Bronchial epithelial cell (primary cell): ENCODE measurements at places on chromosomes 2 and 18. TPM values are rescaled to one million over a fixed set of nuclear protein-coding genes. Genes with fewer than 3 reads are reported as not detected.

MFSD6 gene
- total RNA-seq, result 37.4 and 43.0 TPM in 2 replicates

RFTN2 gene
- under 0.01 and 0.13 TPM in 2 replicates for total RNA-seq

UGT1A4 gene
- 0.26 and 2.9 TPM in 2 replicates for total RNA-seq

ITGB6 gene
- total RNA-seq, result 21.1 and 31.5 TPM in 2 replicates

ERLEC1 gene
- 52.1 and 75.5 TPM in 2 replicates for total RNA-seq

TRAK2 gene
- total RNA-seq, result 9.2 and 12.7 TPM in 2 replicates

IL1R2 gene
- not detected in 2 replicates for total RNA-seq

SKOR2 gene
- total RNA-seq, result not detected in 2 replicates

DNA sequence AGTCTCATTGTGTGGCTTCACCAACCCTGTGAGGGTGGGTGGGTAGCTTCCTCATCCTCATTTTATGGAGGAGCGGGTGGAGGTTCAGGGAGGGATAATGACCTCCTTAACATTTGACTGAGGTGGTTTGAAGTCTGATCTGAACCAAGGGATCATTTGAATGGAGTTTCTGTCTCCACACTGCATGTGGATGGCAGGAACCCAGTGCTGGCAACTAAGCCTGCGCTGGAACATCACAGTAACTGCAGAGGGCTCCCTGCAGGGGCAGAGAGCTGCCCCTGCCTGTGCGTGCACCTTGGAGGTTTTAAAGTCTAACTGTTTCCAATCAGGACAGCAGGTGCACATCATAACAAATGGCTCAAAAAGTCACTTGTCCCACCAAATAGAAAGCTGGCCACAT is 3.3 kb downstream of the AGAP1 start:
- no peak for DNase-seq

GRCh38 chr2:176473177-176473576 is 203.9 kb downstream of the MTX2 start:
- peak; percentile 95 for DNase-seq

DNA sequence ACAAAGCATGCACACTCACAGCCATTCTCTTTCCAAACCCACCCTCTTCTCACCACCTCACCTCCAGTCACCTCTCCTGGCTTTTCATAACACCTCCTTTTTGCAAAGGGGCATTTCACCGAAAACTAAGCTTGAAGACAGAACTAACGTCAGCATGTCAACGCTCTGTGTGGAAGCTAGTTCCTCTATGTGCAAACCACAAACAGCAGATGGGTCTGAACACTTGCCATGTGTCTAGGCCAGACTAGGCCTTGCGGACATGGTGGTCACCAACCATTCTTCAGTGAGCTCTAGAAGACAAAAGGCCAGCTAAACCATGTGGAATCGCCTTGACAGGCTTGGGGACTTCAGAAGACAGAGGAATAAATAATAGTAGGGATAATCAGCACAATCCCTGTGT is 148.5 kb downstream of the TXNL1 start:
- DNase-seq, result no peak

- DNase-seq, result no peak
Observed at GRCh38 chr2:115560666-115561065, 1118.2 kb downstream of the DPP10 start.

GRCh38 chr2:128537646-128538045 is 219.0 kb upstream of the HS6ST1 start:
- DNase-seq, result no peak

GRCh38 chr2:3192920-3193319 is 184.7 kb downstream of the EIPR1 start:
- DNase-seq, result no peak

DNA sequence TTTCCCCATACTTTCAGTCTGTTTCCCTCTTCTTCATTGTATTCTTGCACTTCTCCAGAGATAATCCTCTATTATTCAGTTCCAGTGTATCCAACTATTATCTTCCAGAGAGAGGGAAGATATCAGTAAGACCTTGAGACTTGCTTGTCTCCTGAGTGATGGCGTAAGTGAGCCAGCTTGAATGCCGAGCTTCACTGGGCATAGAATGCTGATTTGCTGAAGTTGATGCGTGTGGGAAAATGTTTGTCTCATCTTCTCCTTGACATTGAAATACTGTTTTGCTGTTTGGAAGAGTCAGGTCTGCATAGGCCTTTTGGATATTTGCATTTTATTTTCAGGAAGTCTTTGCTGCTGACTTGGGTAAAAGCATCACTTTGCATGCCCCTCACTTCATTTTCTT is 41.1 kb upstream of the MGAT5 start:
- DNase-seq, result no peak

- DNase-seq, result no peak
Observed at GRCh38 chr2:127048618-127048935, 58.4 kb downstream of the BIN1 start.

DNA sequence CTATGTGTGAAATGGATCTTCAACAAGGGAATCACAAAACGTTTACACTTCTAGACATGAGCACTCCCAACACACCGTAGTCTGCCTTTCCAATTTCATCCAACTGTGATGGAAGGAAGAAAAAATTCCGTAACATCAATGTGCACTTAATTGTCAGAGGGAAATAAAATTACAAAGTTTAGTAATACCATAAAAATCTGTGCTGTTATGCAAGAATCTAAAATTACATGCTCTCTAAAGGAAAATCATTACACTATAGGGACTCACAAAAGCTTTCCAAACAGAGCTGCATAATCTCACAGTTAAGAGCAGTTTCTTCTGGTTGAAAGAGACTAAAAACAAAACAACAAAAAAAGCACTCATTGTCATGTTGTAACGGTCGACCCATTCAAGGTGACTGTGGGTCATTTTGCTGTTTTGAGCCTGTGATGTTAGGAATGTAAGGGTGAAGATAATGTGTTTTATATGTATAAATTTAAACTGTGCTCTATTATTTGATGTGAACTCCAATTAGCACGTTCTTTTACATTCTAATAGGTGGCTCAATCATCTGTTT is 698.0 kb downstream of the TDRD15 start:
- no peak for DNase-seq

- DNase-seq, result no peak
Observed at GRCh38 chr2:60486551-60486950, 66.9 kb downstream of the BCL11A start.

- no peak for DNase-seq
Observed at GRCh38 chr18:69871363-69871762, 76.3 kb downstream of the CD226 start.

DNA sequence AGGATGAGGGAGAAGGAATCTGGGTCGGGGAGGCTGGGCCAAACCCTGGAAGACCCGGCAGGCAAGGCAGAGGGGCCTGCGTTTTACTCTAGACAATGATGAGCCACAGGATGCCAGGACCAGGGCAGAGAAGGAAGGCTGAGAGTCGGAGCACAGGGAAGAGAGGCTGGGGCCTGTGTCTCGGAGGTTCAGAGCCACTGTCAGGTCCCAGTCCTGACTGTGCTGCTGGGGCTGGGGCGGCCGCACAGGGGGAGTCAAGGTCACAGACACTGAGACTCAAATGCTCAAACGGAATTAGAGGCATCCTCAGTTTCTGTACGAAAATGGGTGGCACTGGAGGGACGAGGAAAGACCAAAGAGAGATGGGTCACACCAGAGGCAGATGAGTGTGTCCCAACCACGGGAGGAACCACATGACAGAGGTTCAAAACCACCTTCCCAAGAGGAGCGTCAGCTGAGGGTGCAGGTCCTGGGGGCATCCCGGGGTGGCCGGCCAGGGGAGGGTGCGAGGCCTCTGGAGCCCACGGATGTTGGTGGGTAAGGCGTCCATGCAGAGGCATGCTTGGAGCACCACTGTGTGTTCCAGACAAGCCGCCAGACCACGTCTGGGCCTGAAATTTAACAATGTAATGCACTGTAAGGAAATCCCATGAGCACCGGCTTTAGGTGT is 14.7 kb downstream of the HDAC4 start:
- no peak for DNase-seq

DNA sequence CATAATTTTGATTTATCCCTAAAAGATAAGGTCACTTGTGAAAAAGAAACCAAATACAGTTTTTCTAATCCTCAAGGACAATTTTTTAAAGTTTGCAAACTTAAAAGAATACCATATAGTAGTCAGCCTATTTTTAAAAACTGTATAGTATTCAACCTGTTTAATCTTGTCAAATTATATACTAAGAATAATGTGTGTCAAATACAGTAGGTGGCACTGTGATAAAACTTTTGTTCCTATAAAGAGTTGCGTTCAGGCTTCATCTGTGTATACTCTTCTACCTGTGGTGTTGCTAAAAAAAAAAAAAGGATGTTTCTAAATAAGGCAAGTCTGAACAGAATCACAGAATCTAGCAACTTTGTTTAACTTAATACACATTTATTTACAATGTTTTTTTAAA is 68.6 kb downstream of the CCDC138 start:
- DNase-seq, result peak; percentile 70

DNA sequence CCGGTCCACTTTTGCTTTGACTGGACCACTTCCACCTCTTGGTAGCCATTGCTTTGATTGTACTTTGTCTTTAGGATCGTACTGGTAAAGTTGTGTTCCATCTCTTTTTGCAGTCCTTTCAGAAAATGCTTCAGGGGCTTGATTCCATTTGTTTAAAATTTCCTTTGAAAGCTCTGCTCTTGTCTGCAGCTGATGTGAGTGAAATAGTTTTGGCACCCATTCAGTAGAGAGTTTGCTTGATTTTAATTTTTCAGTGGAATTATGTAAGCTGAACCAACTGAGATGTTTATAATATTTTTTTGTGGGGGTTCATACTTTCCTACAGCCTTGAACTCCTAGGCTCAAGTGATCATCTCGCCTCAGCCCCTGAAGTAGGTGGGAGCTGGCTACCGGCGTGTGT is 7.6 kb upstream of the MIB1 start:
- DNase-seq, result no peak

GRCh38 chr18:41695441-41695840 is 259.6 kb upstream of the PIK3C3 start:
- DNase-seq, result no peak

DNA sequence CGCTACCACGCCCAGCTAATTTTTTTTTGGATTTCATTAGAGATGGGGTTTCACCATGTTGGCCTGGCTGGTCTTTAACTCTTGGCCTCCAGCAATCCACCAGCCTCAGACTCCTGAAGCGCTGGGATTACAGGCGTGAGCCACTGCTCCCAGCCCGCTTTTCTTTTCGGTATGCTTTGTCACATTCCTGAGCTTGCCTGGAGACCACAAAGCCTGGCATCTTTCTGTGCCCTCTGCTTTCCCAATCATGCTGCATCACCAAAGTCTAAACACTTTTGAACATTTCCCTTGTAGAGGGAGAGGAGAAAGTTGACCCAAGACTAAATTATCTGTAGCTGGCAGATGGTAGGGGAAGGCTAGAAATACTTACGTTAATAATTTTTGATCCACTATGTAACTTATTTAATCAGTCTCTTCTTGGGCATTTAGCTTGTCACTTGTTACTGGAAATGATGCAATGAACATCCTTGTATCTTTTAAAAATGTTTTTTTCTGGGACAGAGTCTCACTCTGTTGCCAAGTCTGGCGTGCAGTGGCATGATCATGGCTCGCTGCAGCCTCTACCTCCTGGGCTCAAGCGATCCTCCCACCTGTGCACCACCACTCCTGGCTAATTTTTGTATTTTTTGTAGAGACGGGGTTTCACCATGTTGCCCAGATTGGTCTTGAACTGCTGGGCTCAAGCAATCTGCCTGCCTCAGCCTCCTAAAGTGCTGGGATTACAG is 2.7 kb upstream of the NPC1 start:
- peak; percentile 42 for DNase-seq

- DNase-seq, result no peak
Observed at GRCh38 chr2:215415820-215416577, 19.9 kb downstream of the FN1 start.

DNA sequence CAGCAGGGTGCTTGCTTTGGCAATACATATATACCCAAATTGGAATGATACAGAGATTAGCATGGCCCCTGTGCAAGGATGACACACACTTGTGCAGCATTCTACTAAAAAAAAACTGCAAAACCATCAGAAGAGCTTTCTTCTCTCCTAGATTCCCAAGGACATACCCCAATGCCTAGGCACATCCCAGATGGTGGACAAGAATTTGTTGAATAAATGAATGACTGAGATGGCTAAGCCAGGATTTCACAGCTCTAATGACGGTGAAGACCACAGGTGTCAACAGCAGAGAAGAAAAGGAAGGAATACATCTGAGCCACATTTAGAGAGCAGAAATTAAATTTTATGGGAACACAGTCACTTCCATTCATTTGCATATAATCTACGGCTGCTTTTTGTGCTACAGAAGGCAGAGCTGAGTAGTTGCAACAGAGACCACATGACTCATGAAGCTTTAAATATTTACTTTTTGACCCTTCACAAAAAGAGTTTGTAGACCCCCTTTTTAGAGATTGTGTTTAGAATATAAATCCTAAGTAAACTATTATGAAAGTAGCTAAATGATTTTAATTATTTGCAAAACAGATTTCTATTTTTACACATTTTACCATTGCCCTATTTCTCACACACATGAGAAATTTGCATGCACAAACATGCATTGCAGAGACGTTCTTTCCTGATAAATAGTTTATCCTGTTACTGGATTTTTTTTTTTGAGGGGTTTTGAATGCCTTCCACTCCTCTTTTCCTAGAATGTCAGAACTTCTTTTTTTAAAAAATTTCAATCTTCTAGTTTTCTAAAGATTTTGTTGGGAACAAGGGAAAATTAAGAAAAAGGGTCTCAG is 119.0 kb downstream of the PMAIP1 start:
- DNase-seq, result peak; percentile 63

DNA sequence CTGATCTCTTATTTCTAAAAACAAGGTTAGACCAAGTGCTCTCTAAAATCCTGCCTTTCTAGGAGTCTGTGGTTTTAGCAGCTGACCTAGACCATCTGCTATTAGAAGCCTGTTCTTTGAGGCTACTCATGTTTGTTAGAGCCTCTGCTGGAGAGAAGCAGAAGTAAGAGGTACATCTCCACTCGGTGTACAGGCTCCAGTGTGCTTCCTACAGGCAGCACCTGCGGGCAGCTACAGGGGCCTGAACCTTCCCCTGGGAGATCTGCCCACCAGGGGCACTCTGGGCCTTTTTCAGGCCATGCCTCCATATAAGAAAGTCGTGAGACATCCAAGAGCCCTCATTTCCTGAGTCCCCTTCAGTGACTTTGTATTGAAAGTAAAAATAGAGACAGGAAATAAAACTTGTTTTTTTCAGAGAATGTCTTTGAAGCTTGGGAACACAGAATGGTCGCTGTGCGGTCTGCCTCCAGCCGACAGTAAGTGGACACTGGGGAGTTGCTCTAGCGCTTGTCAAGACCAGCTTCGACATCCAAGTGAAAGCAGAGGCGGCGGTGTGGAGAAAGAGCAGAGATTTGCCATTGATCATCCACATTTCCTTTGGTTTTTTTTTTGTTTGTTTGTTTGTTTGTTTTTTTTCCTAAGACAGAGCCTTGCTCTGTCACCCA is 31.7 kb downstream of the ONECUT2 start:
- no peak for DNase-seq

GRCh38 chr18:55220523-55220922 is 261.3 kb upstream of the CCDC68 start:
- no peak for DNase-seq

- DNase-seq, result no peak
Observed at GRCh38 chr2:74233648-74234047, 35.2 kb downstream of the MTHFD2 start.

DNA sequence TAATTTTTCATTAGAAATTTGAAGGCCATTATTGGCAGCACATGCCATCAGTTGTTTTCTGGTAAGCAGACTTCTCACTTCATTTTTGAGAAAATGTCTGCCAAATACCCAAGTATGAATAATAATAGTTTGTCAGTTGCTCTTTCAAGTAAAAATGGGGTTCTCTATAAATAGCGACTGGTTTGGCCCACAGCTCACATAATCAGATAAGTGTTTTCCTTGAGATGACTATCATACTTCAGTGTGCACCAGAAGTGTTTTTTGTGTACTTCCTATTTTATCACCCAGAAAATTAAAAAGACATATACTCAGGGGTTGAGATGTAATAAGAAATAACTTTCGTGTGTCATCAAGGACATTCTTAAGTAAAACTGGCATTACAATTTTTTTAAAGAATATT is 147.1 kb downstream of the PHLPP1 start:
- no peak for DNase-seq
